Skin of body (tissue), 3 donors: ENCODE measurements at places on chromosomes 1 and 21. TPM values are rescaled to one million over a fixed set of nuclear protein-coding genes. Genes with fewer than 3 reads are reported as not detected.

DNA sequence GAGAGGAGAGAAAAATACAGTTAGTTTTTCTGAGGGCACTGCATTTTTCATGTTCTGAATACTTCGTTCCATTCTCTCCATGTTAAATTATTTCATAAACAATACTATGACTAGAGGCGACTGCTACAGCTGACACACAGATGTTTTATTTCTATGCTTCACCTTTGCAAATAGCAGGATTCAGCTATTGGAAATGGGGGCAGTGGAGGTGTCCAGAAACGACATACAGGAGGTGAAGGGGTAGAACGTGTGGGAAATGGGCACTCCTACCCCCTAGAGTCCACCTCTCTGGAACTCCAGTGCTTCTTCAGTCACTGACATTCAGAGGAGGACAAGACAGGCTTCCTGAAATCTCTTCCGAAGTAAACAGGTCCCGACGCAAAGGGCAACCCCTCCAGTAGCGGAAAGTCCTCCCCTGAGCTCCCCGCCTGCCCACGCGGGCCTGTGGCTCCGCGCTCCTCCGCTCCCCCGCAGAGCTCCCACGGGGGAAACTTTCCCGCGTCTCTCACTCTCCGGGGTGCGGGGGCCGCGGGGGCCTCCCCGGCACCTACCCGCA lies 480 bp downstream of the DPYD start:
- DNase-seq, result no peak

DNA sequence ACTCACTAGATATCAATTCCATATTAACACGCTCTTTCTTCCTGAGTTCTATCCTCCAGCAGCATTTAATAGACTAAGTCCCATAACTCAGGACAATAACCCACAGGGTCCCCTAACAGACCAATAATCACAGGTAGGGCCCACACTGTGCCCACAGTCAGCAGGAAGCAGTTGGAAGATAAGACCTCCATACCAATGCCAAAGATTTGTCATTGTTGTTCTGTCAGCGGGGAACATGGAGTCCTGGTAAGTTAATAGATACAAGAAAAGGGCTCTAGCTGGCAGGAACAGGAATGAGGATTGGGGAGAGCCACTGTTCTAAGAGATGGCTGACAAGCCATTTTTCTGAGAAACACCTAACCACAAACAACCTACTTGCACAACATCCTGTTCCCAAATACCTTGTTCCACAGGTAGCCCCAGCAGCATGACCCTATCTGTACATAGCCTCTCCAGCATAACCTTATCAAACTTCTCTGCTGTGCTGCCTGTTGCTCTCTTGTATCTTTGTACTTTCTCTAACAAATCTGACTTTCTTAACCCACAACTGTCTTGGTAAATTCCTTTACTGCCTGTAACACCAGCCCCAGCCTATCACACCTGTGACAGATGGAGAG lies 142.0 kb upstream of the KCNJ15 start:
- no peak for DNase-seq

AGPAT3 gene
- total RNA-seq, result 27.0 TPM

GRCh38 chr1:48233666-48234485 lies 11.4 kb downstream of the SLC5A9 start:
- no peak for DNase-seq

GRCh38 chr1:157482174-157482573 lies 70.1 kb downstream of the FCRL5 start:
- DNase-seq, result no peak

DNA sequence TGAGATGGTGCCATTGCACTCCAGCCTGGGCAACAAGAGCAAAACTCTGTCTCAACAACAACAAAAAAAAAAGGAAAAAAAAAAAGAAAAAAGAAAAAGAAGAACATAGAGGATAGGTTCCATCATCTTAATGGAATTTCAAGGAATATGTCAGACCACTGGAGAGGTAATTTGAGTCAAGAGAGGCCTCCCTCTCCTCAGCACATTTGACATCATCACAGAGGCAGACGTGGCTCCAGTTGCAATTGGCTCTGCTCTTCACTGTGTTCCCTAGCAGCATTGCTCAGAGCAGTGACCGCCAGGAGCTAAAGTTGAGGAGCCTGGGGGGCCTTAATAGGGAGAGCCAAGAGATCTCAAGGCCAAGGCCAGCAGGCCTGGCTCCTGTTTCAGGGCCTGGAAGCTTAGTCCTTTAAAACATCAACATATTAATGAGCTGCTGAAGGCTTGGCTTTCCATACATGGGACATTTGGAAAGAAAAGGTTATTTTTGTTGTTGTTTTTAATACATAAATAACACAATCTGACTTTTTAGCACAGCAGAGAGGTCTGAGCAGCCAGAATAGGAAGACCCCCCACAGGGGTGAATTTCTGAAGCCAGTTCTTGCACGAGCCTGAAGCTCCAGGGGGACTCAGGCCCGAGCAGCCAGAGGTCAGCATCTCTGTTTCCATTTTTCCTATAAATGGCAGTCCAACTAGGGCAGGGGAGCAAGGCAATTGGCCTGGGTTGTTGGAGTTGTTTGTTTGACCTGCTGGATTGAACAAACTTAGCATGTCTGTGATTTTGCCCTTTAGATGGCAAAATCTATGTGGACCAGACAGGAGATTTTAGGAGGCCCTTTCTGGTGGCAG lies 118.3 kb upstream of the FGGY start:
- DNase-seq, result peak; percentile 94

NEXN gene
- 12.2 TPM for total RNA-seq

GPR153 gene
- total RNA-seq, result 17.4 TPM

DNA sequence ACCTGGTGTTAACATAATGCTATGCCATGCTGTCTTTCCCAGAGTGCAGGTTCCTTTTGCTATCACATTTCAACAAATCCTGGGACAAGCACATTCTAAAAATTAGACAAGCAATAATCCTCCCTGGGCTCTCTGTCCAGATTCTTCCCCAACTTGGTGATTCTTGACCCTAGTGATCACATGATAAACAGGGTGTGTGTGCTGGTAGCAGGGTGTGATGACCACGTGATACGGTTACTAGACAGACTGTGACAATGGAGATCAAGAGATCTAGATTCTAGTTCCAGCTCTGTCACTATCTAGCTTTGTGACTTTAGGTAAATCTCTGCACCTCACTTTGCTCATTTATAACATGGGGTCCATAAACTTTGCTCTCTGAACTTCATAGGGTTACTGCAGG lies 61.9 kb upstream of the HSD17B7 start:
- no peak for DNase-seq

HORMAD1 gene
- 0.39 TPM for total RNA-seq

MAP7D1 gene
- total RNA-seq, result 49.6 TPM

CDA gene
- total RNA-seq, result 2.1 TPM

- DNase-seq, result peak; percentile 30
These were observed 49.0 kb upstream of the NADK start for GRCh38 chr1:1827089-1827848.

DNA sequence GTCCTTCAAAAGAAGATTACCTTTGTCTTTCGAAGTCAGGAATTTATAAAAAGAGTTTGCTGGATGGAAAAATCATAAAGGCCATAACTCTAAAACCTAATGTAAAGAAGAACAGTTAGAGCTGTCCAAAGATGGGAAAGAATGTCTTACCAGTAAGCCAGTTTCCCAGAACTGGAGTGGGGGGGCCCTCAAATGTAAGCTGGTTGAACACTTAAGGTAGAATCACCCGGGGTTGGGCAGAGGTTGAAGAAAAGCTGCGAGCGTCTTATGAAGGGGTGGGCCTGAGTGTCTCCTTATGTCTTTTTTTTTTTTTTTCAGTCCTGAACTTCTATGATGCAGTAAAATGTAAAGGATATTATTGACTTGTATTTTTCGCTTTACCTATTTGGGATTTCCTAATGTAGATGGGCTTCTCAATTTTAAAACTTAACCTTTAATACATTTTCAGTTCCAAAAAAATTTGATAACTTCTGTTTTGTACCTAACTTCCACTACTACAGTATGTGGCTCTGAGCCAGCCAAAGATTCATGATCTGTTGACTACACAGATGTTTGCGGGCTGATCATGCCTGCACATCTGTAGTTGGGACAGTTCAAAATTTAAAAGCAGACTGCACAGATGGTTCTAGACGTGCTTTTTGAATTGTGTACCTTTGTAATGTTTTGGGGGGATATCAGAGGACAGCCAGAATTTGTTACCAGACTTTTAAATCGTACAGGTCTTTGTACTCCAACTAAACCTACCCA lies 43.6 kb downstream of the NFYC start:
- DNase-seq, result no peak

- DNase-seq, result no peak
These were observed 470.8 kb downstream of the AJAP1 start for GRCh38 chr1:5125208-5125607.

GRCh38 chr1:33358114-33358794 lies 37.4 kb upstream of the A3GALT2 start:
- DNase-seq, result no peak

DNA sequence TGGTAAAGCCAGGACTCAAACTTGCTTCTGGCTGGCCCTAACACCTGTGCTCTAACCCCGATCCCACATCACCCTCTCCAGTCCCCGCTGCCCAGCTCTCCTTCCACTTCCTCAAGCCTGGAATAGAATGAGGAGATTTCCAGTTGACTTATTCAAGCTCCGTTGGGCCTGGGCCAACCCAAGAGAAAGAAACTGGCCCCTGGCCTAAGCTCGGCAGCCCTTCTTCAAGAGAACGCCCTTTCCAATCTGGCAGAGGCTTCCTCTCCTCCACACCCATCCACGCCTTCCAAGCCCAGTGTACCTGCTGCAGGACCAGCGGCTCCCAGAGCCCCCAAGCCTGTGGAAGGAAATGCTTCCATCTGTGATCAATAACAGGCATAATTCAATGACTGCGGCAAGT lies 51.9 kb downstream of the LRRN2 start:
- no peak for DNase-seq

- DNase-seq, result no peak
These were observed 21.4 kb downstream of the MYBPH start for GRCh38 chr1:203153989-203154821.

GRCh38 chr1:108627256-108627655 lies 33.6 kb downstream of the HENMT1 start:
- DNase-seq, result no peak

SIKE1 gene
- total RNA-seq, result 69.0 TPM

DNA sequence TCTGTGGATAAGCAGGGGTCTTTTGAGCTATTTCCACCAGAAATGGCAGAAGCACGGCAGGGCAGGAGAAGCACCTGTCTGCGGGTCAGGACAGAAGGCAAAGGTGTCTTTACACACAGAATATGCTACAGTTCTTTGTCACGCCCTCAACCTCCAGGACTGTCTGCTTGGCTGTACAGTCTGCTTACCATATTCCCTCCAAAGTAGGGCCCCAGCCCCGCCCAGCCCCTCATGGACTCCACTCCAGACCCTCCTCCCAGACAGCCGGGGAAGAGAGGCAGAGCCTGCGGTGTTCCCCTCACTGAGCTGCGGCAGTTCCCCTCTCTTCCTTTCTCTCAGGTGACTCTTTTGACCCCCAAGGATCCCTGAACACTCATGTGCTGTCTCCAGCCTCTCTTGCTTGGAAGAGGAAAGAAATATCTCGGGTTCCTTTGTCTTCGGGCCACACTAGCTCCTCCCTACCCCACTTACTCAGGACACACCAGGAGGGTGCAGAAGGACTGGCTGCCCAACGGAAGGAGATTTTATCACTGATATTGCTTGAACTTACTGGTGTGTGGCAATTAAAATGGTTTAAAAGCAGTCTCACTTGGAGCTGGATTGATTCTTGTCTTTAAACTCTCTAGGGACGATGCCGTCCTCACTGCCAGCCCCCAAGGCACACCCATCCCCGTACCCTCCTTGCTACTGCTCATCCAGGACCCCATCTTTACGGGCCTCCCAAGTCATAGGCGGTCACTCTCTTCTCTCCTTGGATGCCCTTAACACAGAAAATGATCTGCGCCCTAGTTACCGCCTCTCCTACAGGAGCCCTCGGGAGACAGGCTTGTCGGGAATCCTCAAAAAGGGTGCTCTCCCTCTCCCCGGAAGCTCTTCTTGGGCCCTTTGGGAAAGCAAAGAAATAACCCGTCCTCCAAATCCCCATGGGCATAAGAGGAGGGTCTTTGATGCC lies 169.7 kb downstream of the TOMM20 start:
- no peak for DNase-seq

- no peak for DNase-seq
These were observed 30.1 kb upstream of the PTGFRN start for GRCh38 chr1:116879478-116880133.

GPR52 gene
- total RNA-seq, result 3.6 TPM

GRCh38 chr1:36107394-36107793 lies 17.6 kb downstream of the COL8A2 start:
- no peak for DNase-seq

CD164L2 gene
- 0.30 TPM for total RNA-seq

DNA sequence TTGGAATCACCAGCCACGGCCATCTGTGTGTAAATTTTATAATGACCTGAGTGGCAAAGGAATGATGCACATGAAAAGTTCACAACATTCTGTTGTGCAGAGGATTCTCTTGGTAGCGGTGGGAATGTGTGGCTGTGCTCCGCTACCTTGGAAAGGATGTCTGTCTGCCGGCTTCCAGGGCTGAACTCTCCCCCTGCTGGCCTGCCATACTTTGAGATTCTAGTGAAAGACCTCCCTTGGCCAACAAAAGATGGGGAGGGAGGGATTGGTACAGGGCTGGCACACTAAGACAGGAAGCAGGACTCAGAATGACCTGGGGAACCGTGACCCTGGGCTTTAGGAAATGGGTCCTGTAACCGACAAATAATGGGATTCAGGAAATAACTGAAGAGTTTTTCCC lies 194.5 kb upstream of the PLD5 start:
- DNase-seq, result no peak

- no peak for DNase-seq
These were observed 13.4 kb downstream of the KIF21B start for GRCh38 chr1:201009962-201010645.

DNA sequence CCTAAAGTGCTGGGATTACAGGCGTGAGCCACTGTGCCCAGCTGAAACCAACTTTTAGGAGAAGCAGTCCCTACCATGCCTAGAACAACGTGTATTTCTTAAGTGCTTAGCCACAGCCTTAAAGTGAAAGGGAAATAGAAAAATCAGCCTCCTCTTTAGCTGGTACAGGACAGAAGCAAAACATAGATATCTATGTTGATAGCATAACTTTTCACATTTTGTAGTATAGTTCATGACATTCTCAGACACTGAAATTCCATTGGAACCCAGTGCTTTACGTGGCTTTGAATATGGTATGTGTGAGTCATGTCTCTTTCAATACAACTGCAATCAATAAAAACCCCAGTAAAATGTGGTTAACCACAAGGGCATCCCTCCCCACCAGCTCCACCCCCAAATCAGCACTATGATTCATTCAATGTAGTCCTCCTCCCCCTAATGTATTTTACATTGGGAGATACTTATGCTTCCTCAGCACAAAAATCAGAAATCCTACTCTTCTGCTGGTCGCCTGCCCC lies 32.1 kb downstream of the TGFB2 start:
- DNase-seq, result peak; percentile 17
